ENCODE measurements at places on chromosomes 4 and X.
A peak's percentile ranks its signal among the peaks of the same experiment; 100 is the strongest.

GRCh38 chr4:157564218-157564617 is 343.7 kb downstream of the GRIA2 start:
- DNase-seq: no peak

GRCh38 chr4:119031218-119031617 is 104.4 kb upstream of the MYOZ2 start:
- DNase-seq: no peak

- no peak for DNase-seq
These were observed 37.7 kb downstream of the PALLD start for GRCh38 chr4:168534535-168534934.

DNA sequence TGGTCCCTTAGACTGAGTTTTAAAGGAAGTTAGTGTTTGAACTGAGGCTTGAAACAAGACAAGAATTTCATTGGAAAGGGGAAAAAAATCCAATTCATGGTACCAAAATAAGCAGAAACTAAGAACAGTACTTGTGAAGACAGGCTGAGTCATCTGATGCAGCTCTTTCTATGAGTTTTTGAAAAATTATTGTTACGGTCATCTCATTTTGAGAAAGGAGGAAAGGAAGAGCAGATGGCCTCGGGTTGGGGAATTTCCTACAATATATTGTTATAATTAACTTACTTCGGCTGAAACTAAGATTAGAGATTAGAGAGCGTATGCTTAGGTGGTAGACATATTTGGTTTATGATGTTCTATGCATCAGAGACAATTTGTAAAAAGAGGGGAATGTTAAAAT is 2164.8 kb upstream of the AGA start:
- DNase-seq: no peak

GRCh38 chr4:105191621-105192210 is 45.0 kb downstream of the TET2 start:
- no peak for DNase-seq

DNA sequence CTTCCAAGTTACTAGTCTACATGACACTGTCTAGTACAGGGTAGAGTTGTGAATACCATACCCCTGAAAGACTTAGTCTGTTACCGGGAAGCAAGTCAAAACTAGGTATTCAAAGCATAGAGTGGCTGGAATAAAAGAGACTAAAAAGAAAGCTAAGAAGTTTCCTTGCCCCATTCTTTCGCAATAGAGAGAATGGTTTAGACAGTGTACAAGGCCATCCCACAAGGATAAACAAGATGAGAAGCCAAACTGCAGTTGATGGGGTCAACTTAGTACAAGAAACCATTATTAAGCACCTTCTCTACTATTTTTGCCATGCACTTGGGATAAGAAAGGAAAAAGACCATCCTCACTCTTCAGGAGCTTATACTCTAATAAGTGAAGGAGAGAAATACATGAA is 30.3 kb downstream of the AMMECR1 start:
- no peak for DNase-seq

- no peak for DNase-seq
These were observed 17.1 kb downstream of the GAK start for GRCh38 chr4:915041-915474.

DNA sequence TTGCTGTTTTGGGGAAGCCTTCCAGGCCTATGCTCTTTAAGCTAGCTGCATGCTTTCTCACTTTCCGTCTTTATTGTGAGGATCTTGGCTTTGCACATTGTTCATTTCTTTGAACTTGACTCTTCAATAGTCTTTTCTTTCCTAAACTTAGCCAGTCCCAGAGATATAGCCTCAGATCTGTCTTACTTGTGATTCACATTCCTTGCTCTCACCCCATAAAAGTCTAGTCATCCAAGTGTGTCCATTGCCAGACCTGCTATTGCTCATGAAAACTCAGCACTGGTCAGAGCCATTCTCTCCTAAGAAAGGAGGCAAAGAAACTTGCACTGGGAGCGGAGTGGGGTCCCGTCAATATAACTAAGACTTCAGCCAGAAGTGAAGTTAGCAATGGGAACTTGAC is 275.0 kb upstream of the CTSO start:
- DNase-seq: no peak

DNA sequence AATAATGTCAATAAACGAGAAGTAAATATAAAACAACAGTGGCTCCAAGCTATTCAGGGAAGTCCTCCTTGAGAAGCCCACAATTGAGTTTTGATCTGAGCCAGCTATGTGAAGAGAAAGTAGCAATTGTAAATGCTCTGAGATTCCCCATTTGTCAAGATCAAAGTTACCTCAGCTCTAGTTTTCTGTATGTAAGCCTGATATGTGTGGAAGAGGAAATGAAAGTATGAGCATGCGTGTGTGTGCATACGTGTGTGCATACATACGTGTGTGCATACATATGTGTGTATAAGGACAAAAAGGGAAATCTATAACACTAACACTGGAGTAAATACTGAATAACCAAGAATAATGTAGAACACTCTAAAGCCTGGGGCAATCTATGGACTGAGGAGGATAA is 130.3 kb downstream of the SCFD2 start:
- DNase-seq: no peak

DNA sequence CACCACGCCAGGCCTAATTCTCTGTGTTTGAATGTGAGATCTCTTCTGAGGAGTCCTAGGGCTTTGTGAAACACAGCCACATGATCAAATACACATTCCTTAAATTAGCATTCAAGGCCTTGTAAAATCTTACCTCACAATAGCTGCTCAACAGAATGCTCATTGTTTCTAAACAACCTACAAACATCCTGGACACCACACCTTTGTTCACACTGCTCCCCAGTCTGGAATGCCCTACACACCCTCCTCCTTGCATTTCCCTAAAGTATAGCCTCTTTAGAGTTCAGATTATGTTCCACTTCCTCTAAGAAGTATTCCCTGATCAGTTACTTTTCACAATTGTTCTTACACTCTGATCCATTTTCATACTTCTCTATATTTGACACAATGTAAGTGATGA is 110.6 kb downstream of the AGTR2 start:
- DNase-seq: no peak

- DNase-seq: no peak
These were observed 22.3 kb upstream of the INTU start for GRCh38 chr4:127610488-127610887.

- DNase-seq: no peak
These were observed 132.3 kb downstream of the CBR4 start for GRCh38 chr4:168877511-168878491.

DNA sequence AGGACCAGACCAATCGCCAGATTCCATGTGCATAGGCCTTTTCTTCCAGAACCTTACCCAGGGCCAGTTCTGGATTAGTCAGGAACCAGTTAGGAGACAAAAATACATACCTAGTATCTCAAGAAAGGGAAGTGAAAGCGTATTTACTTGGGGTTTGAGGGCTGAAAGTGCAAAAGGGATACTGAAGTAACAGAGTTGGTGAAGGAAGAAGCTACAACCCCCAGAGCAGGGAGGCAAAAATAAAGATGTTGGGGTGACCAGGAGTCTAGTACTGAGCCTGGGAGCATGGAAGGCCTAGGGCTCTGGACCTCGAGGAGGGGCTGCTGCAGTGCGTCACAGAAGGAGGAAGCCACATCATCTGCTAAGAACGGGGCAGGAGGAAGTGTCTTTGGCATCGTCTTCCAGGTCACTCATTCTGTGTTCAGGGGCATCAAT is 38.3 kb downstream of the TKTL1 start:
- DNase-seq: no peak

GRCh38 chr4:145921231-145921630 is 17.4 kb downstream of the ZNF827 start:
- no peak for DNase-seq

GRCh38 chr4:141571793-141572192 is 64.6 kb upstream of the IL15 start:
- no peak for DNase-seq

- DNase-seq: no peak
These were observed 94.7 kb upstream of the CXXC4 start for GRCh38 chr4:104589264-104589868.

- peak; percentile 79 for DNase-seq
These were observed 93.7 kb downstream of the CLNK start for GRCh38 chr4:10590896-10591295.

GRCh38 chr4:134343081-134343480 is 141.5 kb upstream of the PABPC4L start:
- DNase-seq: no peak

DNA sequence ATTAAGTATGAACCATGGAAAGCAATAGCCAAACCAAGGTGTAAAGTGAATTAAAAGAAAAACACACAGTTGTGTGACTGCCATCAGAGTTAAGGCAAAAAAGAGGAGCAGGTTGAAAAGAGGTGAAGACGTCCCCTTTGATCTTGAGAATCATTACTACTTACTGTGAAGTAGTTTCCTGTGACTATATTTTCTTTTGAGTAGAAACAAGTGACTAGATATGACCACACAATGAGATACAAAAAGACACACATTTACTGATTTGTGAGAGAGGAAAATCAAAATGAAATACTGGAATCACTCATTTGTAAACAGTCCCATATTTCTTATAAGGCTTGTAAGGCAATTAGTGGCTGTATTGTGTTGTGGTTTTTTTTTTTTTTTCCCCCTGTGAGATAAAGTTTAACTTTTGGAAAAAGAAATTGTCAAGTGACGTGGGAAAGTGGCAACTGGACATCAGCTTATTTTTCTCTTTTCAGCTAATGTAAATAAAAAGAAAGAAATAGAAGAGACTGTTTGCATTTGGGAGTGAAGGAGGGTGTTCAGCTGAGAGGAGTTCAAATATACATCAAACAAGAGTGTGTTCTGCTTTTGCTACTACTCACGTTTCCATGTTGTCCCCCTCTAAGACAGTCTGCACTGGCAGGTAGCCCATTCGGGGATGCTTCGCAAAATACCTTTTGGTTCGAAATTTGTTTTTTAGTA is 106.4 kb upstream of the FTHL17 start:
- DNase-seq: no peak

GRCh38 chrX:101163166-101163565 is 56.4 kb upstream of the DRP2 start:
- DNase-seq: no peak

DNA sequence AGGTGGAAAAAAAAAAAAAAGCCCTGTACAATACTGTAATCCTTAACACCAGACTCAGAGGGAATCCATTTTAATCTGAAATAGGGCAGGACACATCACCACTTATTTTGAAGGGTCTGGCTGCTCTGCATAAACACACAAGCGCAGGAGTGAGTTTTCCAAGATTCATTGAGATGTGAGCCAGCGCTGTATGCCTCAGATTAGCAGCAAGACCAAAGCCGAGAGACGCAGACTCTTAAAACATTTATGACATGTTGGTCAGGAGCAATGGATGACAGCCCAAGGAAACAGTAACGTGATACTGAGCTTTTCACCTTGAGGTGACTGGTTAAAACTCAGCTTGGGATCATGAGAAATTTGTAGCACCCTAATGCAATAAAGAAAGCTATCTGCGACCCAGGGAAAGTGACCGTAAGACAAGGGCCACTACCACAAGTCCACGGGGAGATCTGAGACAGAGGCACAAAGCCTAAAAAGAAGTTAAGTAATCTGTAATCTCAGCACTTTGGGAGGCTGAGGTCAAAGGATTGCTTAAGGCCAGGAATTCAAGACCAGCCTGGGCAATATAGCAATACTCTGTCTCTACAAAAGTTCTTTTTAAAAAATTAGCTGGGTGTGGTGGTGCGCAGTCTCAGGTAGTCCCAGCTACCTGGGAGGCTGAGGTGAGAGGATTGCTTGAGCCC is 210.6 kb downstream of the COL25A1 start:
- no peak for DNase-seq

- DNase-seq: no peak
These were observed 514.7 kb downstream of the PCDH7 start for GRCh38 chr4:31234901-31235300.

GRCh38 chr4:155497306-155497705 is 120.5 kb upstream of the MAP9 start:
- DNase-seq: no peak

DNA sequence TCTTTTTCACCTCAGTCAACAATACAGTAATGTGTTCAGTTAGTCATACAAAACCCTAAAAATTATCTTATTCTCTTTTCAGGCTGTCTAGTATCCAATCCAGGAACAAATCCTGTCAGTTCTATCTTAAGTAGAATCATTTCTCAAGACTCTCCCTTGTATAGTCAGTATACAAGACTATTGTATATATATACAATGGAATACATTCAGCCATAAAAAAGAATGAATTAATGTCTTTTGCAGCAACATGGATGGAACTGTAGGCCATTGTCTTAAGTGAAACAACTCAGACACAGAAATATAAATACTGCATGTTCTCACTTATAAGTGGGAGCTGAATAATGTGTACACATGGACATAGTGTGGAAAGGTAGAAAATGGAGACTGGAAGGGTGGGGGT is 501.2 kb upstream of the ATOH1 start:
- no peak for DNase-seq

DNA sequence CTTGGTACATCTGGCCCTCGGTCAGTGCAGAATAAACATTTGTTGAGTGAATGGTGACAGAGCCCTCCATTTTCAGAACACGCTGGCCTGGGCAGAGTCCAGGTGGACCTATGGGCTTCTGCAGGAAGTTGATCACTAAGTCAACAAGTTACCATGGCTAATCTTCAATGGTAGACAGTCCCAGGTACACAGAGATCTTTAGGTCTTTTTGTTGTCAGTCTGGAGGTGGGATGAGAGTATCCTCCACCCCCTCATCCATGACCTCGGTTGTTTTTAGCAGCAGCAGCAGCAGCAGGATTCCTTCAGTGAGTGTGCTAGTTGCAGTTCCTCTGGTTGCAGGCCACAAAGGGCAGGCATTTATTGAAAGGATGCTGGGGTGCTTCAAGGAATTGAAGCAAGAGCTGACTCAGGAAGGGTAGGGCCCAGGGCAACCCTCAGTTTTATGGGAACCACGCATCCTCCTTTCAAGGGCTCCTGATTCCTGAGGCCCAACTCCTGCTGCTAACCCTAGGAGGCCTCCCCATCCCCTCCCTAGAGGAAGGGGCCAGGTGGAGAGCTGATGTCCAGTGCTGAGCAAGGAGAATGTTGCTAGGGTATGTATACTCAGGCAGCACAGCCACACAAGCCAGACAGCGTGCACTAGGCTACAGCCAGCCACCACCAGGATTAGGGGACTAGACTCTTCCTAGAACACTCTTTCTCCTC is 1.7 kb upstream of the USP27X start:
- no peak for DNase-seq

GRCh38 chr4:143302536-143302935 is 34.1 kb upstream of the GAB1 start:
- no peak for DNase-seq

DNA sequence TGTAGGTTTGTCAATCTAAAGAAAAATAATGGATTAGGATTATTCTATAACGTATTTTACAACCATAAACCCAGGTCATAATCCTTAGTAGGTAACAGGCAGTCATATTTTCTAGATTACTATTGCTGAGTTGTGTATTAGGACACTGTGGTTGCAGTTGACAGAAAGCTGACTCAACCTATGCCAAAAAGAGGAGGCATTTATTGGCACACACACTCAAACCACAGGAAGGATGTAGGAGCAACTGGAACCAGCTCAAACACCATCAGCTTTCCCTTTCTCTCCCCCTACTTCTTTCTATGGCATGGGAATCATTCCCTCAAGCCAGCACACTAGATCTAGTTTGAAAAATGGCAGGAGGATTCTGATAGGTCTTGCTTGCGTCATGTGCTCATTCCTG is 136.4 kb upstream of the FAM9C start:
- DNase-seq: peak; percentile 90
